ENCODE measurements at places on chromosomes 3 and 15. TPM values are rescaled to one million over a fixed set of nuclear protein-coding genes. Genes with fewer than 3 reads are reported as not detected.

The TTLL13 gene
- 0.73 TPM for total RNA-seq

The AMIGO3 gene
- not detected for total RNA-seq

The SCAANT1 gene
- not detected for total RNA-seq

The SLC9C1 gene
- not detected for total RNA-seq

The ZNF80 gene
- 0.33 TPM for total RNA-seq

The ERICH6 gene
- not detected for total RNA-seq

The LCMT2 gene
- 7.7 TPM for total RNA-seq

The XCR1 gene
- 0.05 TPM for total RNA-seq

The LTK gene
- total RNA-seq = 0.29 TPM

The IGF1R gene
- total RNA-seq = 14.8 TPM

- H3K27ac ChIP-seq = no peak overlapping the region
- peaks cover 8% of the 10 kb centered on the region for H3K27me3 ChIP-seq
- DNase-seq = no peak
These were observed 162.4 kb upstream of the CFAP20DC start for GRCh38 chr3:59212128-59212779.

- no peaks in the 10 kb centered on the region for H3K36me3 ChIP-seq
- no peak overlapping the region for H3K27ac ChIP-seq
- peaks cover 4% of the 10 kb centered on the region for H3K4me1 ChIP-seq
- H3K4me3 ChIP-seq = peak overlapping the region; percentile 57
These were observed 4.9 kb upstream of the IL17RD start for GRCh38 chr3:57169872-57170623.

- H3K4me1 ChIP-seq = no peaks in the 10 kb centered on the region
- H3K4me3 ChIP-seq = no peak overlapping the region
- H3K27ac ChIP-seq = no peak overlapping the region
These were observed 381.2 kb upstream of the ATP11B start for GRCh38 chr3:182412066-182412465.

GRCh38 chr15:60373745-60374144, 24.0 kb downstream of the ANXA2 start:
- H3K4me1 ChIP-seq = peaks cover 18% of the 10 kb centered on the region
- no peaks in the 10 kb centered on the region for H3K27me3 ChIP-seq
- no peak for DNase-seq
- peaks cover 7% of the 10 kb centered on the region for H3K36me3 ChIP-seq

GRCh38 chr15:80904998-80905397, 84.6 kb downstream of the MESD start:
- DNase-seq = no peak
- H3K4me1 ChIP-seq = no peaks in the 10 kb centered on the region
- no peaks in the 10 kb centered on the region for H3K27me3 ChIP-seq
- H3K27ac ChIP-seq = no peak overlapping the region
- no peak overlapping the region for H3K4me3 ChIP-seq
- H3K36me3 ChIP-seq = peaks cover 11% of the 10 kb centered on the region

GRCh38 chr15:81418444-81418843, 44.4 kb upstream of the TMC3 start:
- no peak overlapping the region for H3K27ac ChIP-seq
- no peak overlapping the region for H3K4me3 ChIP-seq
- no peak for DNase-seq
- H3K36me3 ChIP-seq = no peaks in the 10 kb centered on the region

DNA sequence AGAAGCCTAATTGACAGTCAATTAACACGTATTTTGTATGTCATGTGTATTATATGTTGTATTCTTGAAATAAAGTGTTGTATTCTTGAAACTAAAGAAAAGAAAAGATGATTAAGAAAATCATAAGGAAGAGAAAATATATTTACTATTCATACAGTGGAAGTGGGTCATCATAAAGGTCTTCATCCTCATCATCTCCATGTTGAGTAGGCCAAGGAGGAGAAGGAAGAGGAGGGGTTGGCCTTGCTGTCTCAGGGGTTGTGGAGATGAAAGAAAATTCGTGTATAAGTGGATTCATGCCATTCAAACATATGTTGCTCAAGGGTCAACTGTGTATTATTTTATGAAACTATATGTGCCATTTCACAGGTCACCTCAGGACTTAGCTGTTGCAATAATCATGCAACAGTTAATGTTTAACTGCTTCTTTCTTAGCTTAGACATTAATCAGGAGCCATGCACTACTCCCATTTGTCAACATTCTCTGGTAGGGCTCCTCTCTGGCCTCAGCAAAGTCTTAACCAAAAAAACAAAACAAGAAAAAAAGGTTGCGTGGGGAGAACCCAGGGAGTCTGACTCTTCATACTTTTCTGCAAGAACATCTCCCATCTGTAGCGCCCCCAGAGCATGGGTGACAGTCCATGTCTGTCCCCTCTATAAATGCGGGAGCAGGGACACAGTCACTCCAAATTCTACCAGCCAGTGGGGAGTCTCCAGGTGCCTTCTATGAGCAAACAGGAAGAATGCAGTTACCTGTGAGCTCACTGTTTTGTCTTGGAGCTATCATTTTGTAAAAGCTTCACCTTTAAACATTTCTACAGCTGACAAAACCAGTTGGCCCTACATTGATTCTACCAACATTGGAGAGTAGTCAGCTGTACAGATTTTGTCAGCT, 19.9 kb upstream of the LRRC2 start:
- no peak overlapping the region for H3K27ac ChIP-seq
- H3K27me3 ChIP-seq = peaks cover 5% of the 10 kb centered on the region
- no peaks in the 10 kb centered on the region for H3K36me3 ChIP-seq

DNA sequence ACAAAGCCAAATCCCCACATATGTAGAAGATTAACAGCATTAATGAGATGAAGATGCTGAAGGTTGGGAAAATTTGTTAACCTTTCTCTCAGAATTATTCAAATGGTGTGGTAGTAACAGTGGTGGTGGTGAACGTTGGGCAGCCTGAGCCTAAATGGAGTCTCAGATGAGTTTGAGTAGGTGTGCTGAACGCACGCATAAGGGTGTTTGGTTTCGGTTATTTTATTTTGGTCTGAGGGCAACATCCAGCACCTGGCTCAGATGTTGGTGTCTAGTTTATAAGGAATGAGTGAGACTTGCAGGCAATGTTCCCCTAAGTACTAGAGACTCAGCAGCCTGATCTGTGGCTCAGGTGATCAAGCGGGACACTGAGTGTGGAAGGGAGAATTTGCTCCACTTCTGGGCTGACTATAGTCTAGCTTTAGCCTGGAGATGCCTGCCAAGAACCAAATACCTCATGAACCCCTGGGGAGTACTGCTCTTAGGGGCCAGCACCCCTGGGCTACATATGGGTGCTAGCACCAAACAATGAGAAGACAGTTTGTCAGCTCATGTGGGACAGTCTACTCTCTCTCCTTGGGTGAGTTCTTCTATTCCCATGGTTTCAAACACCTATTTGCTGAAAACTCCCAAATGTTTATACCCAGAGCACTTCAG, 39.5 kb upstream of the ATP2C1 start:
- H3K4me3 ChIP-seq = no peak overlapping the region
- H3K27ac ChIP-seq = no peak overlapping the region
- H3K4me1 ChIP-seq = peaks cover 23% of the 10 kb centered on the region
- H3K27me3 ChIP-seq = peaks cover 34% of the 10 kb centered on the region
- H3K36me3 ChIP-seq = no peaks in the 10 kb centered on the region
- DNase-seq = no peak

- no peak overlapping the region for H3K4me3 ChIP-seq
- H3K4me1 ChIP-seq = no peaks in the 10 kb centered on the region
- H3K27ac ChIP-seq = no peak overlapping the region
- no peak for DNase-seq
These were observed 231.0 kb upstream of the THRB start for GRCh38 chr3:24725514-24726255.

DNA sequence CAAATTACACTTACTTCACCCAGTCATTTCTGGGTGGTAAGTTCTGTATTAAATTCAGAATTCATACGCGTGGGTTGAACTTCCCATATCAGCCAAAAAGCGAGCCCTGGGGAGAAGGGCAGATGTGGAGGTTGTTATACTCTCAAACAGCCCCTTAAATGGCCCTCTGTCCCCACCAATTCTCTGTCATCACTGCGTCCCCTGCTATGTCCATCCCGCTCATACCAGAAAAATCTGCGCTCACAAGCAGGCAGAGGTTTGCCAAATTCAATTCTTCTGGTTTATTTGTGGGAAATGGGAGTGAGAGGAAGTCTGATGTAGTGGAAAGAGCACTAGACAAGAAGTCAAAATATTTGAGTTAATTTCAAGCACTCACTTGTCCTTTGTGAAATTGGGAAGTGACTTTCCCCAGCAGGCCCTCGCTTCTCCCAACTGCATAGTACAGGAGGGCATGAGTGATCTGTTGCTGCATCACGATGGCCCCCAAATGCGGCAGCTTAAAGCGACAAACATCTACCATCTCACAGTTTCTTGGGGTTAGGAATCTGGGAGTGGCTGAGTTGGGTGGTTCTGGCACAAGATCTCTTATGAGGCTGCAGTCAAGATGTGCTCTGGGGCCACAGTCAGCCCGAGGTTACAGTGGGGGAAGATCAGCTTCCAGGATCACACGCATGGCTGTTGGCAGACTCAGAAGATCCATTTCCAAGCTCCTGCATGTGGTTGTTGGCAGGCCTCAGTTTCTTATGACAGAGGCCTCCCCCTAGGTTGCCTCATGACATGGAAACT, 67.7 kb downstream of the CPN2 start:
- H3K27ac ChIP-seq = no peak overlapping the region
- H3K27me3 ChIP-seq = peaks cover 2% of the 10 kb centered on the region
- H3K4me3 ChIP-seq = no peak overlapping the region
- H3K4me1 ChIP-seq = no peaks in the 10 kb centered on the region

DNA sequence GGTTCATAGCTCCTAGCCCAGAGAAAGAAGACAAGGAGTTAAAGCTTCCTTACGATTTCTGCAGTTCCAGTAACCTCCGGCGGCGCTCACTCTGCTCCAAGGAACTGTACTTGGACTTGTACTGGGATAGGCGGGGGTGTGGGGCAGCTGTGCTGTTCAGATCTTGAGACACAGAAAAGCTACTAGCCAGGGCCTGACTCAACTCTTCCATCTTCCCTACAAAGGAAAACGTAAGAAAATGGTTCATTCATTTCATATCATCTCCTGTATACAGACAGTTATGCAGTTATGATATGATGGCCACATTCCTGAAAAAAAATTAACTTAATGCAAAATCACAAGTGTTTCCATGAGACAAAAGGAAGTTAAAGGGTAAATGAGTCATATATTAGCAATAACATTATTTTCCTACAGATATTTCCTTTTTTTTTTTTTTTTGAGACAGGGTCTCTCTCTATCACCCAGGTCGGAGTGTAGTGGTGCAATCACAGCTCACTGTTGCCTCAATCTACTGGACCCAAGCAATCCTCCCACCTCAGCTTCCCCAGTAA, 4.6 kb downstream of the SNUPN start:
- H3K27ac ChIP-seq = peak overlapping the region; percentile 75
- H3K27me3 ChIP-seq = no peaks in the 10 kb centered on the region

GRCh38 chr3:98039322-98040024, 4.4 kb upstream of the GABRR3 start:
- peaks cover 13% of the 10 kb centered on the region for H3K27me3 ChIP-seq
- H3K4me3 ChIP-seq = peak overlapping the region; percentile 77
- peak overlapping the region; percentile 91 for H3K27ac ChIP-seq
- DNase-seq = peak; percentile 81

DNA sequence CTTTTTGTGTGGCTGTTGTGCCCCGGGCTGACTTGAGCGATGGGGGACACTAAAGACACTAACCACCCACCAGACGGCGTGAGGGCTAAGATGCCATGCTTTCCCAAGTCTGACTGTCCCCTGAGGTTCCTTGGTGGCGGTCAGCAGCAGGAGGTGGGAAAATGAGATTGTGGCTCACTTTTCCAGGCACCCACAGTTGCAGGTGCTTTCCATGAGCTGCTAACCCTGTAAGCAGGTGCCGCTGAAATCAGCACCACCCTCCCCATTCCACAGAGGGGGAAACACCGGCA, 17.7 kb downstream of the PRR23E start:
- H3K27ac ChIP-seq = no peak overlapping the region
- no peak for DNase-seq
- no peaks in the 10 kb centered on the region for H3K36me3 ChIP-seq
- H3K4me1 ChIP-seq = no peaks in the 10 kb centered on the region

- DNase-seq = no peak
- H3K4me1 ChIP-seq = no peaks in the 10 kb centered on the region
- peaks cover 8% of the 10 kb centered on the region for H3K27me3 ChIP-seq
- no peak overlapping the region for H3K27ac ChIP-seq
These were observed 27.3 kb upstream of the EID1 start for GRCh38 chr15:48850648-48851047.

- peaks cover 40% of the 10 kb centered on the region for H3K4me1 ChIP-seq
- H3K4me3 ChIP-seq = peak overlapping the region; percentile 83
- peaks cover 5% of the 10 kb centered on the region for H3K36me3 ChIP-seq
- DNase-seq = peak; percentile 12
- no peaks in the 10 kb centered on the region for H3K27me3 ChIP-seq
These were observed 632 bp upstream of the IDH3A start for GRCh38 chr15:78148392-78149067.

DNA sequence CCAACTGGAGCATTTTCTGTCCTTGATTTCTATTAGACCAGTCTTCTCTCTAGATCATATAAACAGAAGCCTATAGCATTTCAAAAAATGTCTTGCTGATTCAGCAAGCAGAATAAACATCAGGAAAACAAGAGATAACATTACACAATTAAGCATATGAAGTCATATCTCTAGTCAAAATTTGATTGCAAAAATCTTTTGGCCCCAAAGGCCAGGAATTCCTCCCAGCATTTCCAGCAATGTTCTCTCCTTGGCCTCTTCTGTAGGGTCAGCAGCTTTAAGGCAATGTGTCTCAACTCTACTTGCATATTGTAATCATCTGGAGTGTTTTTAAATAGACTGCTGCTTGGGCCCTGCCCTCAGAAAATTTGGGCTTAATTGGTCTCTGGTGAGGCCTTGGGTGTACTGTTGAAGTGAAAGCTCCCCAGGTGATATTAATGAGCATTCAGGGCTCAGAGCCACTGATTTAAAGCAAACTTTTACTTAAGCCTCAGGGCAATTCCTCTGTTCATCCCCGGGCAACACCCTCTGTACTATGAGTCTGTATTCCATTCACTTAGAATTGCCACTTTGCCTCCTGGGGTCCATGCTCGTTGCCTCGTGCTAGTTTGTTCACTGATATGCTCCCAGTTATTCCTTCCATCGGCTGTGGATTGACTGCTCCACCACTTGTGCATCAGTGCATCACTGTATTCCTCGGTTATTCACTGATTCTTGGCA, 1072.6 kb downstream of the ROBO2 start:
- no peaks in the 10 kb centered on the region for H3K27me3 ChIP-seq
- no peak overlapping the region for H3K27ac ChIP-seq
- DNase-seq = no peak
- H3K4me1 ChIP-seq = no peaks in the 10 kb centered on the region
- no peak overlapping the region for H3K4me3 ChIP-seq
- no peaks in the 10 kb centered on the region for H3K36me3 ChIP-seq

DNA sequence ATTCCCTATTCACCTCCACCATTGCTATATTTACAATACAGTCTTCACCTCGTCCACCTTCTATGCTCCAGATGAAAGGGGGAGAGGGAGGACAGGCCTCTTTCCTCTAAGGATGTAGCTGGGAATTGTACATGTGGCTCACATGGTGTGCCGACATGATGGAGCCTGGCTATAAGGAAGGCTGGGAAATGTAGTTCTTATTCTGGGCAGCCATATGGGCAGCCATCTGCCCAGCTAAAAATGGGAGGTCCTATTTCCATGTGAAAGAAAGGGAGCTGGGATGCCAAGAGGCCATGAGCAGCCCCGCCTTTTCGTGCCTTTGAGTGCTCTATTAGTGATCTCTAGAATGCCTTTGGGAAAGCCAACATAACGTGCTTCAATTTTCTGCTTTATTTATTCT, 27.1 kb upstream of the MGLL start:
- no peak for DNase-seq
- H3K4me1 ChIP-seq = no peaks in the 10 kb centered on the region
- H3K36me3 ChIP-seq = no peaks in the 10 kb centered on the region
- H3K4me3 ChIP-seq = no peak overlapping the region

Measured in activated CD4-positive, alpha-beta memory T cell treated with anti-CD3 and anti-CD28 coated beads for 36 hours (primary cell).